Suppressor macrophage treated with lipopolysaccharide for 4 hours (primary cell): ENCODE measurements at places on chromosomes 5 and 9.

DNA sequence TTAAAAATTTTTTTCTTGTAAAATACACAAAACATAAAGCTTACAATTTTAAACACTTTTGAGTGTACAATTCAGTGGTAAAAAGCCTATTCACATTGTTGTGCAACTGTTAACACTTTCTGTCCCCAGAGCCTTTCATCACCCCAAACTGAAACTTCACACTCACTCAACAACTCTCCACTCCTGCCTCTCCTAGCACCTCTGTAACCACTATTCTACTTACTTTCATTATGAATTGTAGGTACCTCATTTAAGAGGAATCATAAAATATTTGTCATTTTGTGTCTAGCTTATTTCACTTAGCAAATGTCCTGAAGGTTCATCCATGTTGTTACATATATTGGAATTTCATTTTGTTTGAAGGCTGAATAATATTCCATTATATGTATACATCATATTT is 4.3 kb upstream of the ZNF510 start:
- no peak for DNase-seq

DNA sequence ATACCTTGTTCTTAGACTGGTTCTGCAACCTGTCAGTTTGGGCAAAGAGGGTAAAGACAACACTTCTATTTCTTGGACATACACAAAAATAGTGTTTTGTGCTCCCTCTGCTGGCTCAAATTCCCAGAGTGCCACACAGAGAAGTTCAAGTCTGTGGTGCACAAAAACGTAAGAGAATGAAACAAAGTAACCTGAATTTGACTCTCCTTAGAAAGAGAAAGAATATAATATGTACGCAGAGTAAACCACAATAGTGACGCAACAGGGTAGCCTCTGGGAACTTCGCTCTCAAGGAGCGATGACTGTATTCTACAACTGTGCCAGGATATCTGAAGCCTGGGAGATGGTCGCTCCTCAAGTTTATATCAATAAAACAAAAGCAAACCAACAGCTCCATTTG is 18.5 kb downstream of the DDX31 start:
- peak; percentile 56 for DNase-seq

DNA sequence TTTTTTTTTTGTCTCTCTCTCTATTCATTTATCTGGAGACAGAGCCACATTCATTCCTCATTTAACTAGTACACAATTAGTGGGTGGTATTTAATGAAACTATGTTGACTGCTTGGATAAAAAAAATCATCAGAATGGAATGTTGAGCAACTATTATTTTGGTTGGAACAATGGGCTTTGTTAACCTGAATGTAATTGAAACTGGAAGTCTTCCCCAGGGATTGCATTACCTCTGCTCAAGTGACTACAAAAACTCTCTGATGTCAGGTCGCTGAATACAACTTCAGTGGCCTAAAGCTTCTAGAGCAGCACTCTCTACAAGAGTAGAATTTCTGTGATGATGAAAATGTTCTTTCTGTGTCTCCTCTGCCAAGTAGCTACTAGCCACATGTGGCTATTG is 295.8 kb downstream of the DEPDC1B start:
- no peak for DNase-seq

DNA sequence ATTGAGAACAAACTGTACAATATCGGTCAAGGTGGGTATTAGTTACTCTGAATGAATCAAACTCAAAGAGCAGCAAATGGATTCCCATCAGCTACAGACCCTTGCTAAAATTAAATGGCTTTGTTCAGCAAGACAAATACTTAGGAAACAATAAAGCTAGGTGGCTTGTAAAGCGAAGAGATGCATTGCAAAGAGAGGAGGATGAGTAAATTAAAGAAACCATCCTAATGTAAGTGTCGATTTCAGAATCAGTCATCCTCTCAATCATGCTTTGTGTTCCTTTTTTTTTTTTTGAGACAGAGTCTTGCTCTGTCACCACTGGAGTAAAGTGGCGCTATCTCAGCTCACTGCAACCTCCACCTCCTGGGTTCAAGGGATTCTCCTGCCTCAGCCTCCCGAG is 359.2 kb upstream of the ZNF462 start:
- DNase-seq = no peak

- DNase-seq = no peak
Measured at GRCh38 chr9:131266266-131267229, 9.8 kb downstream of the FAM78A start.

DNA sequence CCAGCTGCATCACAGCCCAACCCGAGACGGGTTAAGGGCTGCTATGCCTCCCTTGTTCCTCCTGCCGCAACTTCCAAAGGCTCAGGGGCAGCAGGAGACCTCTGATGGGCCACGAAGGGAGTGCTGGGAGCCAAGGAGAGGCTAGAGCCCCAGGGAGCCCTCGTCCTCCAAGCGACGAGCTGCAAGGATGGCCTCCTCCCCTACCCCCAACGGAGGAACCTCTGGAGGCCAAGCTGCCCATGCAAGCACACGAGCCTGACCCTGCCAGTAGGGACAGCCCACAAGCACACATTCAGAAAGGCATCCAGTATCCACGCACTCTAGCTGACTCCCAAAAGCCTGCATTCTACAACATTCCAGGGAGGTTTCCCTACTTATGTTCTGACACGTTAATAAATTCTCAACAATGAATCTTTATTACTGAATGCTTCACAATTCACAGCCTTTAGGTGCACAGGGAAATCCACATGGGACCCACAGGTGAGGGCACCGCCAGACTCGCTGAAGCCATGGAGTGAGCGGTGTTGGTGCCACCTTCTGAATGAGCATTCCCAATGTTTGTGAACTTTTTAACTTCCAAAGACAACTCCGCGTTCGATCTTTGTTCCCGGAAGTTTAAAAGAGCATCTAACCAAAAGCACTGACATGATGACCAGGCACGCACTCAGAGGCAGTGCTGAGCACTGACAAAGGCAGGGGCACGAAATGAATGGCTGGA is 28.7 kb downstream of the IPPK start:
- no peak for DNase-seq

DNA sequence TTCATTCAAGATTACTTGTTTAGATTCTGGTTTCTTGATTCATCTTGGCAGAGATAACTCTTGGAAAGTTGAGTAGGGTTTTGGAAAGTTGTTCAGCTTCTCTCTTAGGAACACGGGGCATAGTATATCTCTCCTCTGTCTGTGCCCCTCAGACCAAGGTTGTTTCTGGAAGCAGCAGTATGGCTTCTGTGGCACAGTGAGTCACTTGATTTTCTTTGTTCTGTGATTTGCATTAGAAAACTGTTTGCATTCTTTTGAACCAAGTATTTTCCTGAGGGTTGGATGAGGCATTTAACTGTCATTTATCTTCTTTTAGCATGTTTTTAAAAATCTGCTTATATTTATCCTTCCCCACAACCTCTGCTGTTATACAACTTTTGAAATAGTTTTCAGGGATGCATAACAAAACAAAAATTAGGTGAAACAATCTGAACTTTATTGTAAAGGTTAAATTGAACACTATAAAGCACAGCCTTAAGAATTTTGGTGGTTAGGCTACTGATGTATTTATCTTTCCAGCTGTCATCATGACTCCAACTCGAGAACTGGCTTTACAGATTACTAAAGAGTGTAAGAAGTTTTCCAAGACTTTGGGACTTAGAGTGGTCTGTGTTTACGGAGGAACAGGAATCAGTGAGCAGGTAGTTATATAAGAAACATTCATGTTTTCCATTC is 26.5 kb downstream of the DDX46 start:
- DNase-seq = no peak

DNA sequence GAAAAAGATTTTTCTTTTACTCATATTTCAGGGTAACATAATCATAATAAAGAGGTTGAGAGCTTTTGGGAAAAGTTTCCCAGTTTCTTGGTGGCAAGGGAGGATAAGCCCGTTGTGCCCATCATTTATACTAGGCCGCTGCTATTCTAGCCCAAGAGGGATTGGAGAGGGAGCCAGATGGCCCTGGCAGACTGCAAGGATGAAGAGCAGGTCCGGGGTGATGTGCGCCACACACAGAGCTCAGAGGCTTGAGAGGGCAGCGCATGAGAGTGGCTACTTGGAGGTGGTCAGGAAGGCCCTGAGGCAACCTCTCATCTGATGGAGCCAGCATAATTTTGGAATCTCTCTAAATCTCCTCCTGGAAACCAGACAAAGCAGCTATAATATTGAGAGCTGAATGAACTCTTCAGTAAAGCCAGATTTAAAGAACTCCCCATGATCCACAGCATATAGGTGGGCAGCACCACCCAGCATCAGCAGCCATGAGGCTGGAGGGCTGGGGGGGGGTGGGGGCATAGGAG is 110.1 kb downstream of the MED27 start:
- no peak for DNase-seq

GRCh38 chr9:112863746-112864145 is 26.9 kb downstream of the SLC46A2 start:
- peak; percentile 45 for DNase-seq

- DNase-seq = peak; percentile 32
Measured at GRCh38 chr9:84174486-84174885, 166.1 kb downstream of the SLC28A3 start.
